Activated CD4-positive, alpha-beta T cell treated with anti-CD3 and anti-CD28 coated beads, Interleukin-2, amount 10 ng/mL, durations not matched to agents 24 days and 14 days (primary cell): ENCODE measurements at places on chromosomes 1 and 21. TPM values are rescaled to one million over a fixed set of nuclear protein-coding genes. Genes with fewer than 3 reads are reported as not detected.

Gene THEM5
- not detected in 2 replicates for total RNA-seq

Gene KRTAP20-1
- not detected in 2 replicates for total RNA-seq

Gene CHD5
- 0.59 and 0.63 TPM in 2 replicates for total RNA-seq

Gene SH2D2A
- total RNA-seq: 277 and 282 TPM in 2 replicates

Gene ICOSLG
- total RNA-seq: 7.6 and 8.3 TPM in 2 replicates

Gene FBXO2
- total RNA-seq: 0.76 and 1.0 TPM in 2 replicates

Gene DNASE2B
- not detected in 2 replicates for total RNA-seq
